ENCODE measurements at places on chromosomes 12 and 14.

DNA sequence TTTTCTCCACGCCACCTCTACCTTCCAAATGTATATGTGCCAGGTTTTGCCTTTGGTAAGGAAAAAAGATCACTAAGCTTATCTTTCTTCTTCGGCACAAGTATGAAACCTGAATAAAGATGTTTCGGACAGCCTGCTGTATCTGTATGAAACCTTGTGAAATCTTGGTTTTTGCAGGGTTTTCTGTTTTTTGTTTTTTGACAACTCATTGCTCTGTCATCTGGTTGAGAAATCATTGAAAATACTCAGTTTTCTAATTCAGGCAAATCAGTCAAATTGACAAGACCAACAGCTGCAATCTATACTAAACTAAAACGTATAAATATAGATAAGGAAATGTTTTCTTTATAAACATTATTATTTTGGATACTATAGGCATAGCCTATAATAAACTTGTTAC lies 63.1 kb upstream of the FGD4 start:
- no peak for DNase-seq

GRCh38 chr14:32761381-32761968 lies 177.2 kb upstream of the NPAS3 start:
- DNase-seq = no peak

DNA sequence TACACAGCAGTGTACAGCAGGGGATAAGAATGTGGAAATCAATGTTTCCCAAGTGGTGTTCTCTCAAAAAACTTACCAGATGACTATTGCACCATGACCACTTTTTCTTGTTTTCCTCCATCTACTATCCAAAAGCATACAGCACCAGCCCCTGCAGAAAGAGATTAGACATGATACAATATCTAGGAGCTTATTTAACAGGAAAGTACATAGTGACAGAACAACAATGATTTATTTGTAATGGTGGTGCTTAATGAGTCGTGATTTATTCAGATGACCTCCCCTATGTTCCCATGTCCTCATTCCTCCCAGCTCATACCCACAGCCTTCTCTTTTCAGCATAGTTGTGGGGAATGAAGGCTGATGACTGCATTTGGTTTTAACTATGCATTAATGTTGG lies 413.6 kb downstream of the BTG1 start:
- DNase-seq = no peak

- peak; percentile 26 for DNase-seq
These were observed 129.8 kb upstream of the KRR1 start for GRCh38 chr12:75641031-75641780.

- no peak for DNase-seq
These were observed 753 bp downstream of the ACRBP start for GRCh38 chr12:6646276-6647082.

DNA sequence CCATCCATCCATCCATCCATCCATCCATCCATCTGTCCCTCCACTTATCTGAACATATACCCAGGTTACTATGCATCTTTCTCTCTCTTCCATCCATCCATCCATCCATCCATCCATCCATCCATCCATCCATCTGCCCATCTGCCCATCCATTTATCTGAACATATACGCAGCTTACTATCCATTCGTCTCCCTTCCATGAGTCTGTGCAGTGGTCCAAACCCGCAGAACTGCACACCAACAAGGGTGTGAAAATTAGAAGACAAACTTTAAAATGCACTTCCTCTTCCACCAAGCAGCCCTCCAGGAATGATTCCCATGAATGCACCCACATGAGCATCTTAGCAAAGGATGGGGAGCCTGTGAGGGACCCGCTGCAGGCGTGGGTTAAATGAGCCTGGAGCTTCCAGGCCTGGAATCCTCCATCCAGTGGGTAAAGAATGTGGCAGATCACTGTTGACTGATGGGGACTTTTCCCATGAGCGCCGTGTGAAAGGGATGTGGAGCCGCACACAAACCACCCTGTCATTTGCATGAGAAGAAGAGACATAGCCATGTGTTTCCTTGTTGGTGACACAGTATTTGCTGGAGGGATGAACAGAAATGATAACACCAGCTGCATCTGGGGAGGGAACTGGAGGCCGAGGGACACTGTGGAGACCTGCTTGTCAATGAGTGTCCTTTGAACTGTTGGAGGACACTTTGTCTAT lies 376.6 kb downstream of the ADGRD1 start:
- no peak for DNase-seq

- DNase-seq = peak; percentile 48
These were observed 115.2 kb upstream of the MAP1LC3B2 start for GRCh38 chr12:116443821-116444589.

DNA sequence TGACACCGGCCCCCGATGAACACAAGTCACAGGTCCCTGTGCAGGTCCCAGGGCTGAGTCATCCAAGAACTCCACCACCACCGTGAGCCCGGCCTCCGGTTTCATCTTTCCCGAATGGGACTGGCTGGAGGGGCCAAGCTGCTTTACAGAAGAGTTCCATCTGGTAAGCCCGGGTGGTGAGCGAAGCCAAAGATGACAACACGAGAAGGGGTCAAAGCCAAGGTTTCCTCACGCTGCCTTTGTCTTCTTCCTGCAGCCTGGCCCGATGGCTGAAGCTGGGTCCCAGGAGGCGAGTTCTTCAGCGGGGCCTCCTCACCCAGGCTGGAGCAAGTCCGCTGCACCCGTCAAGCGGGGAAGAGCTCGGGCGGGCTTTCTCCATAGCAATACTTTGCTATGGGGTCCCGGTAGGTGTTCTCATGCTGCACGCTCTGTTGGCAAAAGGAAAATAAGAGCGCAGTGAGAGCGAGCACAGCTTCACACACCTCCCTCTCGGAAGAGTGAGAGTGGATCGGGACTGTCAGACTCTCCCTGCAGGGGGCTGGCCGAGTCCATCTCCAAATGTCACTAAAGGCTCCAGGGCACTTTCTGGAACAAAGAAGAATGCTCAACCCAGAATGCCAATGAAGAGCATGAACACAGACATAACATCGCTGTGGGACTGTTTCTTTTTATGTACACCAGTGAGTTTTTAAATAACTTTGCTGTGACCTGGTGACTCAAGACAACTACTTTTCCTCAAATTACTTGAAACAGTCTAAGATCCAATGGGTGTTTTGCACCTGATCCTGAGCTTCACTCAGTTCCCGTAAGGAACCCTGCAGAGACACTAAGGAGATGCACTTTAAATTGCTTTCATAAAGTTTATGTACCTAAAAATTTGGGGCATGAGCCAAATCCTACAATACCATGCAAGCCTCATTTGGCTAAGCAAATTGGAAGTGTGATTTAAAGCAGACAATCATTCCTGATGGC lies 20.1 kb downstream of the SPRING1 start:
- DNase-seq = no peak

DNA sequence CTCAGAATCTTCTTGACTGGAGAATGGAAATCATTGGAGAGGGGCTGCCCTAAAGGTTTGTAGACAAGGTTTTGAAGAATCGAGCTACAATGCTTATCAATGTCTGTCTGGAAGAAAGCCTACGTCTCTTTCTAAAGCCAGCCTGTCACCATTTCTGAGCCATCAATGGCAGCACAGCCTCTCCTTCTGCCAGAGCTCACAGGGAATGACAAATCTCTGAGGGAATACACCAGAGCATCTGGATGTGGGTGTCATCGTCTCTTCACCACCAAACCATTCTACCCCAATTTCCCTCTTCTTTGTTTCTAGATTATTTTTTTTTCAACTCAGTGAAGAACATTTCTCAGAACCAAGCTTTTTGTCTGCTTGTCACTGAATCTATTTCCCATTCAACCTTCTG lies 349.7 kb downstream of the EMP1 start:
- no peak for DNase-seq

DNA sequence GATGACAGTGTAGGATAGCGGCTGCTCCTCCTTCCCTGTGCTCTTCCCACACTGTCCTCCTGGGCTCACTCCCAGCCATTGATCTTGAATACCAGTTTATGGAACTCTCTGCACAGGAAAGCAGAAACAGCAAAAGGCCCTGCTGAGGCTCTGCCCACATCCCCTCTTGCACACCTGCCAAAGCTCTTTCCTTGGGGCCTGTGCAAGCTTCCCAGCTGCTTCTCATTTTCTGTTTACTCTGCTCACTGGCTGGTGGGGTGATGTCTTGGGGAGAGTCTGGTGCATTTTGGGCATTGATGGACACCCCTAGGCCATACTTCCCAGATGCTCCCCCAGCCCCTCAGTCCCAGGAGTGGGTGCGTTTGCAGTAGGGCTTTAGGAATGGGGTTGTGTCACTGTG lies 361.8 kb downstream of the TMEM121 start:
- peak; percentile 3 for DNase-seq

- DNase-seq = peak; percentile 87
These were observed 13.9 kb downstream of the MFAP5 start for GRCh38 chr12:8648576-8649205.

- DNase-seq = no peak
These were observed 113.5 kb downstream of the C12orf75 start for GRCh38 chr12:105443802-105444652.

DNA sequence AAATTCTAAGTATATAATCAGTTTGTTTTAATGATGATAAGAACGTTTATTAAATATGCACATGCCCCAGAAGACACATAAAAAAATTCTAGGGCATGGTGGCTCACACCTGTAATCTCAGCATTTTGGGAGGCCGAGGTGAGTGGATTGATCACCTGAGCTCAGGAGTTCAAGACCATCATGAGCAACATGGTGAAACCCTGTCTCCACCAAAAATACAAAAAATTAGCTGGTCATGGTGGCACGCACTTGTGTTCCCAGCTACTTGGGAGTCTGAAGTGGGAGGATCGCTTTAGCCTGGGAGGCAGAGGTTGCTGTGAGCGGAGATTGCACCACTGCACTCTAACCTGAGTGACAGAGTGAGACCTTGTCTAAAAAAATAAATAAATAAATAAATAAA lies 4.0 kb downstream of the CD69 start:
- DNase-seq = peak; percentile 40

- peak; percentile 78 for DNase-seq
These were observed 1352.9 kb downstream of the TMEM121 start for GRCh38 chr14:106879241-106879640.

DNA sequence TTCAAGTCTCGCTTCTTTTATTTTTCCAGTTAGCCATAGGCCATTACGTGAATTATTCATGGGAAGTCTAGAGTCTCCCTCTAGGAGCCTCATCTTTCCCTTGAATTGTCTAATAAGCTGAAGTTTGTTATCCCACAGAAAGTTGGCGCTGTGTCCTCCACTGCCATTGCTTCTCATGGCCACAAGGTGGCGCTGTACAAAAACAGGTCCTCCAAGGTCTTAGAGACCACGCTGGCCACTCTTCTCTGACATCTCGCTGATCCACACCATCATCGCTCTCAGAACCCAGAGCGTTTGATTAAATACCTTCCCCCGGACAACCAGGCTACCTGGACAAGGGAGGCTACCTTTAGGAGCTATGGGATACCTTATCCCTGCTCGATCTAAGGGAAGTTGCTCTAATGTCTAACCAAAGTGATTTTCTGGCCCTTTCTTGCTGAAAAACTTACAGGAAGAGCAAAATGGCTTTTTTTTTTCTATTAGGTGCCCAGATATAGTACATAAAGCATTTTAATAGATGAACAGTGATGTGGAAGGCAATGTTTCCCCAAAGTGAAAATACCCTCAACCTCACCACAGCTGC lies 110.0 kb downstream of the CCDC60 start:
- DNase-seq = peak; percentile 72

- DNase-seq = peak; percentile 28
These were observed 35.3 kb downstream of the KICS2 start for GRCh38 chr12:64186789-64187188.

- DNase-seq = no peak
These were observed 16.2 kb upstream of the MYL2 start for GRCh38 chr12:110936367-110937103.

GRCh38 chr12:31504625-31505222 lies 86.2 kb downstream of the DENND5B start:
- DNase-seq = no peak
